ENCODE measurements at places on chromosomes 2 and 18. TPM values are rescaled to one million over a fixed set of nuclear protein-coding genes. Genes with fewer than 3 reads are reported as not detected.

The RAB3GAP1 gene
- total RNA-seq: 58.9 TPM

The NEMP2 gene
- total RNA-seq: 16.9 TPM

The DNAJC5G gene
- total RNA-seq: not detected

The RAB27B gene
- total RNA-seq: 0.88 TPM

The RESP18 gene
- not detected for total RNA-seq

The TGOLN2 gene
- 120 TPM for total RNA-seq

The NEU2 gene
- total RNA-seq: not detected

The NXPH2 gene
- total RNA-seq: 8.3 TPM

The CPO gene
- total RNA-seq: not detected

The FBXO41 gene
- 0.72 TPM for total RNA-seq

The ALPP gene
- 0.45 TPM for total RNA-seq

The LCT gene
- total RNA-seq: not detected

The C2orf72 gene
- 0.41 TPM for total RNA-seq

The TEKT4 gene
- not detected for total RNA-seq

The MYL1 gene
- total RNA-seq: not detected

The AFF3 gene
- 0.18 TPM for total RNA-seq

The RNF149 gene
- total RNA-seq: 37.6 TPM

The HJURP gene
- total RNA-seq: 73.2 TPM

The ANKRD36 gene
- total RNA-seq: 5.5 TPM

The CNPPD1 gene
- 26.1 TPM for total RNA-seq

The SPATA3 gene
- not detected for total RNA-seq

The ARHGEF4 gene
- 3.9 TPM for total RNA-seq

The CRACDL gene
- not detected for total RNA-seq

The GPR75 gene
- total RNA-seq: 2.3 TPM

The ABCG8 gene
- not detected for total RNA-seq

The CRYGD gene
- total RNA-seq: not detected

The EN1 gene
- total RNA-seq: 4.7 TPM

The RMDN2 gene
- 17.6 TPM for total RNA-seq

The PRKAG3 gene
- total RNA-seq: not detected

The HOXD10 gene
- total RNA-seq: not detected

The SLC40A1 gene
- total RNA-seq: not detected

The METTL5 gene
- total RNA-seq: 81.2 TPM
